ENCODE measurements at places on chromosomes 2 and 18.

DNA sequence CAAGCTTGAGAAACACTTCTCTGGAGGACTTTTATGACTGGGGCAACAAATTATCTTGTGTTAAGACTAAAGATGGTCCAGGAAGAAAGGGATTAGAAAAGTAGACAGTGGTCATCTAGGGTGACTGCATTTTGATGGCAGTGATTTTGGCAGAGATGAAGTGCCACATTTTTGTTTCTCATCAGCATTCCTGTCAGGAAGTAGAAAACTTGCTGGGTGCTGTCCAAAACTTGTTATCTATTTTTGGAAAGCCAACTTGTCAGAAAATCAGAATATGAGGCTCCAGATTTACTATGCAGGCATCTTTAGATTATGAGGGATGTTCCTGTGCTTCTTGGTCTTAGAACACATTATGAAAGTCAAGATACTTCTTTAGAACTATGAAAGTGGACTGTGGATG lies 29.0 kb upstream of the CALCRL start:
- no peak for DNase-seq

DNA sequence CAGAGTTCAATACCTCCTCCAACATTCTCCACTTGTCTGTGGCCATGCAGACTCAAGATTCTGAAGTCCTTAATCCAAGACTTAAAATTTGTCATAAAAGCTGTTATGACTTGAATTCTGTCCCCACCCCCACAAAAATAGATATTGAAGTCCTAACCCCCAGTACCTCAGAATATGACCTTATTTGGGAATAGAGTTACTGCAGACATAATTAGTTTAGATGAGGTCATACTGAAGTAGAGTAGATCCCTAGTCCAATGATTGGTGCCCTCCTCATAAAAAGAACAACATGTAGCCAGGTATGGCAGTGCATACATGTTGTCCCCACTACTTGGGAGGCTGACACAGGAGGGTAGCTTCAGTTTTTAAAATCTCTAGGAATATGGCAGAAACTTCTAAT lies 9.2 kb downstream of the TPGS2 start:
- no peak for DNase-seq

GRCh38 chr2:161115205-161115604 lies 45.0 kb upstream of the TANK start:
- DNase-seq, result no peak

GRCh38 chr18:711310-711656 lies 1.1 kb downstream of the ENOSF1 start:
- no peak for DNase-seq

- DNase-seq, result no peak
Observed at GRCh38 chr2:85266146-85267041, 61.4 kb downstream of the TGOLN2 start.

DNA sequence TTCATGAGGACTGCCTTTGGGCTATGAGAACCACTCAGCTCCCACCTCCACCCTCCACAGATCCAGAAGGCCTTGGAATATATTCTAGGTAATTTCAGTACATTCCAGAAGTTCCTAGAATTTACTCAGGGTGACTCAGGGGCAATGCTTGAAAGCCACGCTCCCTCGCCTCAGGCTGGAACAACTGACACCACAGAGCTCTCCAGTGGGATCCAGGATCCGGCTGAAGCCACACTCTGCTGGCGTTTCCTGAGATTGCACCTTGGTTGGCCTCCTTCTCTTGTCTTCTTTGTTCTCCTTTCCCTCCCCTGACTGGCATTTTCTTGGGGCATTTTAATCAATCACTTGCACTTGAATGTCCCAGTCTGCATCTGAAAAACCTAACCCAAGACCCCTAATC lies 92.6 kb upstream of the KCNE4 start:
- no peak for DNase-seq

DNA sequence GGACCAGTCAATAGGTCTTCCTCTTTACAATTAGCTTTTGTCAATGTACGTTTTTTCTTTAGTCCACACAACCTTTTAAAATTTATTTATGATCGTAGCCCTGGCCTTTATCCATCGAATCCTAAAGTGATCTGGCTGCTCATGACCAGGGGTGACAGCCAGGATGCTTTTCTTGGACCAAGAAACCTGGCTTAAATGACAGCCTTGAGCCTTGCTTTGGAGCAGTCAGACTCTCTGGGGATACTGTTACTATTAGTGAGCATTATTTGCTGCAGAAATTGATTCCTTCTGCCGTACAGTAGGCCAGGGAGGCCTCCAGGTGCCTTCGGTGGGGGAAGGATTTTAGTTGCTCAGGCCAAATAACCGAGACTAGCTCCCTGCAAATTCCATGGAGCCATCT lies 70.2 kb downstream of the AGAP1 start:
- no peak for DNase-seq

DNA sequence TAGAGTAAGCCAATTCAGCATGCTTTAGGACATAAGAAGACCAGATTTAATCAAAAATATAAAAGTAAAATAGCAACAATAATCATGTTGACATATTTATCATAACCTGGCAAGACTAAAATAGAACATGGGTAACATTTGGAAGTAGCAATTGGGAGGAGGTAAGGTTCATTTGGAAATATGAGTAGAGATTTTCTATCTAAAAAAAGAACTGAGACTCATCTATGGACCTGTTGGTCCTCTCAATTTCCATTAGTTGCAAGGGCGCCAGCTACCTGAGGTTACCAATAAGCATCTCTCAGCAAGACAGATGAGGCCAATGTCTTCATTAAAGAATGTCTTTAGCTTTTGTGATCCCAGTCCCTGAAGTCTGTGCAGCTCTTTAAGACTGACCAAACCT lies 196.0 kb downstream of the IRS1 start:
- DNase-seq, result no peak

GRCh38 chr18:79856119-79857007 lies 58.6 kb downstream of the KCNG2 start:
- no peak for DNase-seq

GRCh38 chr2:241947876-241948275 lies 78.3 kb downstream of the RTP5 start:
- DNase-seq, result no peak

DNA sequence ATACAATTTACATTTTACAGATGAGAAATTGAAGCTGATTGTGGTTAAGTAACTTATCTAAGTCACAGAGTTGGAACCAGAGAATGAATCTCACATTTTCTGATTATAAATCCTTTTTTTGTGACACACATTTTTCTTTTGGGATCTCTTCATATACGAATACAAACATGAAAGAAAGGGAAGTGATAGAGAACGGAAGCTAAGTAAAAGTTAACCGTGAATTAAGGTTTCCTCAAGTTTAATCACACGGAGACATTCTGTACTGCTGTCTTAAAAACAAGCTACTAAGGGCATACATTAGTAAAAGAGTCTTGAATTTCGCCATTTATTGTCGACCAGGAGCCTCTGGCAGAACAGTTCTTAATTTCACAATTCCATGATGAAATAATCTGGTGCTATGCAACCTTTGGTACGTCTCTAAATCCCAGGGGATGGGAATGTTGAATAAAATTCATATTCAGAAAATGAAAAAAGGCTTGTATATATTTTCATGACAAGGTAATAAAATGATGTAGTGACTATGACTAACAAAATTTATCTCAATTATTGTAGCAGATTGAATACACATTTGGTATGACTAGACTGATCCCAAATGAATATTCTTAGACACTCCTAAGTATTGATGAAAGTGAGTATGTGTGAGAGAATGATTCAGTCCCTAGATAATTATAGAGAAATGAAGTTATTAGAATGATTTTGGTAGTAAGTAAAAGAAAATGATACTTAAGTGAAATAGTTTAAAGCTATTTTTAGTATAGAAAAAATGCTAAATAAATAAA lies 40.3 kb upstream of the ZSWIM2 start:
- DNase-seq, result no peak

- no peak for DNase-seq
Observed at GRCh38 chr2:46701152-46701551, 214.5 kb downstream of the MCFD2 start.

GRCh38 chr2:3712424-3712823 lies 9.0 kb downstream of the DCDC2C start:
- DNase-seq, result no peak

- no peak for DNase-seq
Observed at GRCh38 chr18:63850020-63850419, 37.5 kb upstream of the SERPINB2 start.

DNA sequence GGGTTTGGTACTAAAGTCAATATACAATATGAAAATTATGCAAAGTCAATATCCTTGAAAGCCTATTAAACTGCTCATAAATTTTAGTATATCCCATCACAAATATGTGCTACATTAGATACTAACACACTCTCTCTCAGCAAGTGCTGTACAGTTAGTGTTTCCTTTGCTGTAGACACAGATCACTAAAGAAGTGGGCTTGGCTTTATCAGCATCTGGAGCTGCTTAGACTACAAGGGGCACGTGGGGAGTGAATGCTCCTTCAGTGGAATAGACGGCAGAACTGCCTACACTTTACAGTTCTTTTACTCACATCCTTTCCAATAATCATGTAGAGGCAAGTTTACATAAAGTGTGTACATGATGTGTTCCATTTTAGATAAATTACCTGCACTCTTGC lies 26.0 kb upstream of the EFEMP1 start:
- no peak for DNase-seq

GRCh38 chr2:26640331-26640745 lies 828 bp downstream of the CIB4 start:
- DNase-seq, result no peak

DNA sequence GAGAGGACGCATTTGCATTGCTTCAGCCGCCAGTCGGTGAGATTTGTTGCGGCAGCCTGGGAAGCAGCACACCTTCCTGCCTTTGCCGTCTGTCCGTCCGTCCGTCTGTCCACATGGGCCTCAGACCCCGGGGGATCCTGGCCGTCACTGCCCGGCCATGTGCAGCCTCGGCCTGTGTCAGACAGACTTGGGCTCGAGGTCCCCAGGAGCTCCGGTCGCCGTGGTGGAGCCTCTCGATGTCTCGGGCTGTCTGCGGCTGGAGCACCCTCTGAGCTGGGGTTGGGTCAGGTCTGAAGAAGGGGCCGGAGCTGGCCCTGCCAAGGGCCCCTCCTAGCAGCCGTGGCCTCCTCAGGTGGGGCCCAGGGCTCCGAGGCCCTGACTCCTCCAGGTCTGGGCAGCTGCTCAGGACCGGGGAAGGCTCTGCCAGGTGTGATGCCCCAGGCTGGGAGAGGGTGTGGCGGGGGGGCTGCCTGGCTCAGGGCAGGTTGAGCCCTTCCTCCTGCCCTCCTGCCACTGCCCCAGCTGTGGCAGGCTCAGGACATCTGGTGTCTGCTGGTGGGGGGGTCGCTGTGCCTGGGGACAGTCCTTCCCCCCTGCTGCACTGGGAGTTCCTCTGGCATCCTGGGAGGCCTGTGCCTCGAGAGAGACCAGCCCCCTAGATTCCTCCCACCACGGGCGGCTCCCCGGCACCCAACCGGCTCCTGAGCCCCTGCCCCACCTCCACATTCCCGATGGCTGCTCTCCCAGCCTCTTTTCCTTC lies 11.8 kb downstream of the NEU4 start:
- no peak for DNase-seq

DNA sequence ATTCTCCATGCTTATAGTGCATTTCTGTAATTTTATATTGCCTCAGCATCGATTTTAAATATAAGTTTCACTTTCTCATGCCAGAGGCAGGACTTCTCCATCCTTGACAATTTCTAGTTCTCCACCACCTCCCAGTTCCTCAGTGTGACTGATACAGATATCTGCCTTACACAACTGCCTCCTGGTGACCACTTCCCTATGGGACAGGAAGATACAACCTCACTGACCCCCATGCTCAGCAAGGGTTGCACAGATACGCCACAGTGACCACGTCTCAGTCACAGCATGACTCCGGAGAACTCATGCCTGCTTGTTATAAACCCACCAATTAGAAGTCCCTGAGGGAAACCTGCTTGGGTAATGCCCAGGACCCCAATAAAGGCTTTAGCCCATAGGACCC lies 284.0 kb upstream of the MC4R start:
- DNase-seq, result no peak

DNA sequence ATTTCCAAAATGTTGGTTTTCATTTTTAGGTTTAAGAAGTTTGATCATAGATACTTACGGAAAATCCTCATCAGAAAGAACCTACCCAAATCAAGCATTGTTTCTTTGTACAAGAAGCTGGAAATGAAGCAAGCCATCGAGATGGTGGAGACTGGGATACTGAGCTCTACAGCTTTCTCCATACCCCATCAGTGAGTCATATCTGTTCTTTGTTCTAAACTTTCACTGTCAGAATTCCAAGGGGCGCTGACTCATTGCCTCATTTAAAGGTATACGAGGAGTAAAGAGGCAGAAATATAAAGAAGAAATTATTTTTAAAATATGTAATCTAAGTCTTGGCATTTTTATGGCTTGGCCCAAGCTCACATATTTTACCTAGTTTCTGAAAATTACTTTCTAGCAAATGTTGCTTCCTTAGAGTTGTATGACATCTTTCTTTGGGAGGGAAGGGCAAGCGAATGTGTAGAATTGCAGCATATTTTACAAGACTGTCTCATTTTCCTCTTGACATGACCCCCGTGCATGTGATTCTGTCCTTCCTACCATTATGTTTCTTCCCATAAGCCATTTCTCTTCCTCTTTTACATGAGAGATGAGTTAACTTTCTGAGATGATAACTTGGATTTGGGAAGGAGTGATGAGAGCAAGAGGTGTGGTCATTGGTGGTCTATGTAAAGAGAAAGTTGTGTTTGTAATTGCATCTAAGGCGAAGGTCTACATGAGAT lies 41.2 kb downstream of the SLC9A4 start:
- no peak for DNase-seq

DNA sequence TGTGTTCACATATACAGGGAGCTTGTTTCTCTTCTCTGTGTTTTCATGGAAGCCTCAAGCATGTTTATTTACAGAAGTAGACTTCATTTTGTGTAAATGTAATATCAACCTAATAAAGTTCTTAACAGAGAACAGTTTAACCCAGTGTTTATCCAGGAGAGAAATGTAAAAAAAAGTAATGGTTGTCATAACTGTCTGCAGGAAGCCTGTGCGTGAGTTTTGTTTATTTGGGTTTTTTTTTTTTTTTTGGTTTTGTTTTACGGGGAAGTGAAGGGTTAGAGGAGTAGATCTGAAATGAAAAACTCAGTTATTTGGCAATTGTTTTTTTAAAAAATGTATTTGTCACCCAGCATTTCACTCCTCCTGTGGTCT lies 124.7 kb downstream of the RAPGEF4 start:
- no peak for DNase-seq

- DNase-seq, result peak; percentile 2
Observed at GRCh38 chr2:102442967-102443828, 20.2 kb downstream of the IL18RAP start.

GRCh38 chr2:166775176-166775575 lies 113.1 kb upstream of the XIRP2 start:
- DNase-seq, result no peak

- peak; percentile 71 for DNase-seq
Observed at GRCh38 chr18:48928787-48929186, 22.0 kb downstream of the SMAD7 start.

DNA sequence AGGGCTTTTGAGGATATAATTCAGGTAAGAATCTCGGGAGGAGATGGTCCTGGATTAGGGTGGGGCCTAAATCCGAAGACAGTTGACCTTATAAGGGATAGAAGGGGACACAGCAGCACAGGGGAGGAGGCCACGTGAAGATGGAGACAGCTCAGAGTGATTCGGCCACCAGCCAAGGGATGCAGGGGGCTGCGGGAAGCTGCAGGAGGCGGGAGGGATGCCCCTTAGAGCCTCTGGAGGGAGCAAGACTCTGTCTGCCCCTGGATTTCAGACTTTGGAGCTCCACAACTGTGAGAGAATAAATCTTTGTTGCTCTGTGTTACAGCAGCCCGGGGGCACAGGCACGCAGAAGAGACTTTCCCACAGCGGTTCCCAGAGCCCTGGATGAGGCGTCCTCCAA lies 143.7 kb downstream of the ASB1 start:
- no peak for DNase-seq
